ENCODE measurements at places on chromosomes 1 and 21. TPM values are rescaled to one million over a fixed set of nuclear protein-coding genes. Genes with fewer than 3 reads are reported as not detected.

SELP gene
- total RNA-seq, result 23.8 TPM

PRAMEF6 gene
- total RNA-seq, result not detected

NHLH2 gene
- total RNA-seq, result not detected

CYP4A22 gene
- 0.10 TPM for total RNA-seq

- DNase-seq, result no peak
Observed at GRCh38 chr21:25857308-25858074, 122.7 kb downstream of the GABPA start.

DNA sequence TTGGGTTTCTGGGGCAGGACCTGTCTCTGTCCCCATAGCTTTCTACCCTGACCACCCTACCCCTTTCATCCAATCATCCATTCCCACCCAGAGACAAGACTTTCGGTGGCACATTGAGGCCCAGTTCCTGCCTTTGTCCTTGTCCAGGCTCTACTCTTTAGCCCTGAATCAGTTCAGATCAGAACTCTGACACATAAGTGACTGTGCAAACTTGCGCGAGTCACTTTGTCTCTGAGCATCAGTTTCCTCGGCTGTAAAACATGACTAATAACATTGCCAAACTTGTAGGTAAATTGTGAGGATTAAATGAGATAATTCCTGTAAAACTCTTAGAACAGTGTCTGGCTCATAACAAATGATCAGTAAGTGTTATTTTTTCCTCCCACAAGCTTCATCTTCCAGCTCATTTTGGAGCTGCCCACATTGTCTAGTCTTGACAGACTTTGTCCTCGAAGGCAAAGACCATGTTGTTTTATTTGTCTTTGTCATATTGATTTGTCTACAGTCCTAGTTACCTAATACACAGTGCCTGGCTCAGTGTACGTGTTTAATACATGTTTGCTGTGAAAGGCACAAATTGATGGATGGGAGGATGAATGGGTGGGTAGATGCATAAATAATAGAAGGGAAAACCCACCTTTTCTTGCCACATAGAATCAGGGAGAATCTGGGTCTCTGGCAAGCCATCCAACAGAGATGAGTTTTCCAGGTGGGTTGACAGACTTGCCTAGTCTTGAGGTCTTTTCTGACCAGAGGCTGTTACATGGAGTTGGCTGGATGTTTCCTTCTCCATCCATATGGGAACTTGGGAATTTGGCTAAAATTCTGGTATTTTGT lies 262.9 kb downstream of the OMA1 start:
- DNase-seq, result no peak

DNA sequence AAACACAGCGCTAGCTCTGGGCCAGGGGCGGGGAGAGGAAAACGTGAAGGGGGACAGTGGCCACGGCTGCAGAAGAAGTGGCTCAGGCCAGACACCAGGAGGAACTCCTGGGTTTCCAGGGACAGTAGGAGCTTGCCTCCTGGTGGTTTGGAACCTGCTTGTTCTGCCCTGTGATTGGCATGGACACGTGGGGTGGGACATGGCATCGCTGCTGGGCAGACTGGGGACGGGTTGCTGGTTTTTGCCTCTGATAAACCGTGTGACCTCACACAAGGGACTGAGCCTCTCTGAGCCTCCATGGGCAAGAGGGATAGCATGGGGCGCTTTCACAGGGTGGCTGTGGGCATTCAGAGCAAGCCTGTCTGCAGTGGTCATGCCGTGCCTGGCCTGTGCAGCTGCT lies 7.5 kb upstream of the PLCH2 start:
- DNase-seq, result no peak

DNA sequence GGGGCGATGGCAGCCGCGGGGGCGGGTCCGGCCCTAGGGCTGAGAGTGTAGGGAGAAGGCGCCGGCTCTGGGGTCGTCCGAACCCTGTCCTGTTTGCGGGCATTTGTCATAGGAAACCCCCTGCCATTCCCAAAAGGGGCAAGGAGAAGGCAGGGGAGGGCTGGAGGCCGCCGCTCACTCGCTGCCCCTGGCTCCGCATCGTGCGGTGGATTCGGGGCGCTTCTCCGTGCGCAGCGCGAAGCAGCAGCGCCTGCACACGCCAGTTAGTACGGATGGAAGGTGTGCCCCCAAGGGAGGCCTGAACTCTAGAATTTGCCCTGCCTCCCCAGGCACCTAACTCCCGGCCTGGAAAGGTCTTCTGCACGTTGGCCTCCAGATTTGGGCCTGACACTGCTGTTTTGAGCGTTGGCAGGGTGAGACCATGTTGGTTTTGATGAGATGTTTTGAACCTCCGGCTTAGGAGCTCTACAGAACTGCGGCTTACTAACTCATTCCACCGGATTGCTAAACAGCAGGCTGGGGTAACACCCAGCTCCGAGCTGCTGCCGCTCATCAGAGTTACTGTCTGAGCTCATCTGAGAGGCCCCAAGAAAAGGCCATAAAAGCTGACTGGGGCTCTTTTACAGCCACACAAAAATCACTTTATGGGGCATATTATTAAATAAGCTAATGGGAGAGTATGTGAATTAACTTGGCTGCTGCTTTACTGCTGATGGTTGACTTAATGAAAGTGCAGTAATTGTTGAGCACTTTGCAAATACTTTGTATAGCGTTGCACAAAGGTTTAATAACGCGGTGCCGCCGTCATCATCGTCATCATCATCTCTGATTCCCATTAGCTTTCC lies 987 bp downstream of the GPR137B start:
- no peak for DNase-seq

- DNase-seq, result no peak
Observed at GRCh38 chr1:164958982-164959768, 397.3 kb downstream of the LMX1A start.

DNA sequence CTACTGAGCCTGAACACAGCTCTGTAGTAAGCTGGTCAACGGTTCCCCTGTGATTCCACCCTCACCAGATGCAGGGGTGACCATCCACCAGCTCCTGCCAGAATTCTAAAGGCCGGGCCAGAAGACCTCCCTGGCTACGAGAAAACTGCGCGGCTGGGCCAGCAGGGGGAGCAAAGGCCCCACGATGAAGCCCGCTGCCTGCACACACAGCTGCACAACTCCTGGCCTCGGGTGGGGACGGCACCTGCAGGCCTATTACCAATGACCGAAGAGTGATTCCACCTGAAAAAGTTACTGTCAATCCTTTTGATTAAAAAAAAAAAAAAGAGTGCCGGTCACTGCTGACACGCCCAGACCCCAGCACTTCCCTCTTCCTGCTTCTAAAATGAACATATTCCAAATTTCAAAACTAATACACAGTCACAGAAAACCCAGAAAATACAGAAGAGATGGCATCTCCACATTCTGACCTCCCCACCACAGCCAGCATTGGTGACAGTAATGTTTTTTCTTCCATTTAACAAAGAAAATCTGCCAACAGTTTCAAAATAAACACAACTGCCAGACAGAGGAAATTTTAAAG lies 49.8 kb upstream of the RIPK4 start:
- DNase-seq, result no peak

- DNase-seq, result no peak
Observed at GRCh38 chr21:39096754-39097153, 86.5 kb downstream of the PSMG1 start.

DNA sequence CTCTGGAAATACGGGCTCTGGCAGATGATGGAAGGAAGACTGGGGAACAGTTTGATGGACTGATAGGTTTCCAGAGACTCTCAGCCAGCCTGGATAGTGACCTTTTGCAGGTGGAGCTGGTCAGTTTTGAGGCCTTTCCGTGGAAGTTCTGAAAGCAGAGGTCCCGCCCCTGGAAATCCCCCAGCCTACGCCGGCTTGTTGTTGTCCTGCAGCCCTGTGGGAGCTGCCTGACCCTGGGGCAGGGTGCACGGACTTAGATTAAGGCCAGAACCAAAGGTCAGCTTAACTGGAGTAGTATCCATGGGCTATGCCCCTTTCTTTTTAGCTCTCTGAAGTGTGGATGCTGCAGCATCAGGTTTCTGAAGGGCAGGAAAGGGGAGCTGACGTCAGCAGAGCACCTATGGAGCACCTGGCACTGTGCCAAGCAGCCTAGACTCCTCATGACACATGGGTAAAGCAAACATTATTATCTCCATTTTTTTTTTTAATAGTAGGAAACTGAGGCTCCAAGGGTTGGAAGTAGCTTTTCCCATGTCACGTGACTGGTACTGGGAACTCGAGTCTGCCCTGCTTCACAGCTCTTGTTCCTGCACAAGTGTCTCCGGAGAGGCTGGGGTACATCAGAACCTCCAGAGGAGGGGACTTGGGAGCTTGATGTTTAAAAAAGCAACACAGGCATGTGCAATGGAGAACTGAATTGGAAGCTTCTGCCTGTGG lies 38.5 kb downstream of the IER5 start:
- no peak for DNase-seq

DNA sequence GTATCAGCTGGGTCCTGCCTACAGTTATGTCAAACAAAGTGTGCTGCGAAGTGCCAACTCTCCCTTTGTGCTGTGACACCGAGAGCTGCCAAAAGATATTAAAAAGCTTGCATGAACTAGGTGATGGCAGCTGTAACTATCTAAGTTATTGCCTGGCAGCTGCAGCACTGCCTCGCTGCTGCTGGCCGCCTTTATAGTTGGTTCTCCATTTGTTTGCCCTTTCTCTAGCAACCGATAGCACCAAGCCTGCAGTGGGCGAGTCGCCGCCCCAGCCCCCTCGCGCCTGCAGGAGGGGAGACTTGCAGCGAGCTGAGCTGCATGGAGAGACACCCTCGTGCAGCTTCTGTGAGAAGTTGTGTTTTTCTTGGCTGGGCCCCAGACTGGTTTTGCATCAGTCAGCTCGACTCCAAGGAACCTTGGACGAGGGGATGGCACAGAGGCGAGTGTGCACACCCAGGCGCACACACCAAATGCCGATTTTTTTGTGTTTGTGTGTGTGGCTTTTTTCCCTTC lies 330.6 kb downstream of the RPS6KC1 start:
- no peak for DNase-seq

DNA sequence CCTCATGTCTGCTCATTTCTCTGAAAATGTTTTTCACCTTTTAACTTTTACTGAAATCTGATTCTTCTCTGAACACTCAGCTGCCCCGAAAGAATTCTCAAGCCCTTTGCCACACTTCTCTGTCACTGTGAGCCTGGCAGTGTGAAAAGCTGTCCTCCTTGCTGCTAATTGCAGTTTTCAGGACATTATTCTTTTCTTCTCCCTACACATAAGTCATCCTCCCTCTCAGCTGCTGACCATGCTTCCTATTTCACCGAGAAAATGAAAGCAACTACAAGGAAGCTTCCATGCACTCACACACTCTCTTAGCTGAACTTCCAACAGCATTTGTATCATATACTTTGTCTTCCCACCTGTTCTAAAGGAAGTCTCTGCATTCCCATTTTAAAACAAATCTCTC lies 15.8 kb downstream of the OLFM3 start:
- no peak for DNase-seq

- no peak for DNase-seq
Observed at GRCh38 chr1:224675590-224675989, 59.5 kb downstream of the CNIH3 start.

DNA sequence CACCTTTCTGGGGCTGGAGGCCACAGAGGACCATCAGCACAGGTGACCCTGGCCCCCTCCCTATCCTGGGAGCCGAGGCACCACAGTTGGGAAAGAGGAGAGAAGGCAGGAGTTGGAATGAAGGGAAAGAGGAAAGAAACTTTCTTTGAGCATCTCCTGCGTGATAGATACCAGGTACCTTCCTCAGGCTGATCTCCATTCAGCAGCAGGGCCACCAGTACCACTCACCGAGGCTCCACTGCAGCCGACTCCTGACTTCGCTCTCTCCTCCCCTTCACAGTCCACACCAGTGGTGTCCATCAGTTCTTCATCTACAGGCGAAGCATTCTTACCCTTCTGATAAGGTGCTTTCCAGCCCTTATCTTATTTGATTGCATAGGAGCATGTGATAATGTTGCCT lies 55.3 kb downstream of the LGR6 start:
- peak; percentile 19 for DNase-seq

DNA sequence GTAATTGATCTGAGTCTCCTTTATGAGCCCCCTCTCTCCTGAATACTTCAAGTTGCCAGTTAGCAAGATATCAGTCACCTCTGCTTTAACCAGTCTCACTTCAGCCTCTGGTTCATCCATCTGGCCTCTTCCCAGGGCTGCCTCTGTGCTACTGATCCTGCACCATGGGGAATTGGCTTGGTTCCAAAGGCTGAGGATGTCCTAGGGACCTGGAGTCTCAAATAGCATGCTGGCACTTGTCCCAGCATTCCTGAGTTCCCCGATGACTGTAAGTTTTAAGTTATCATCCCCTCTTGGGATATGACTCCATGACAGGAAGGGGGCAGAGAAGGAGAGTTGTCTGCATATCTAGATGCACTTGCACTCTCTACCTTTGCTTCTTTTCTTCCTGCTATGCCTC lies 252.0 kb downstream of the PTBP2 start:
- no peak for DNase-seq

DNA sequence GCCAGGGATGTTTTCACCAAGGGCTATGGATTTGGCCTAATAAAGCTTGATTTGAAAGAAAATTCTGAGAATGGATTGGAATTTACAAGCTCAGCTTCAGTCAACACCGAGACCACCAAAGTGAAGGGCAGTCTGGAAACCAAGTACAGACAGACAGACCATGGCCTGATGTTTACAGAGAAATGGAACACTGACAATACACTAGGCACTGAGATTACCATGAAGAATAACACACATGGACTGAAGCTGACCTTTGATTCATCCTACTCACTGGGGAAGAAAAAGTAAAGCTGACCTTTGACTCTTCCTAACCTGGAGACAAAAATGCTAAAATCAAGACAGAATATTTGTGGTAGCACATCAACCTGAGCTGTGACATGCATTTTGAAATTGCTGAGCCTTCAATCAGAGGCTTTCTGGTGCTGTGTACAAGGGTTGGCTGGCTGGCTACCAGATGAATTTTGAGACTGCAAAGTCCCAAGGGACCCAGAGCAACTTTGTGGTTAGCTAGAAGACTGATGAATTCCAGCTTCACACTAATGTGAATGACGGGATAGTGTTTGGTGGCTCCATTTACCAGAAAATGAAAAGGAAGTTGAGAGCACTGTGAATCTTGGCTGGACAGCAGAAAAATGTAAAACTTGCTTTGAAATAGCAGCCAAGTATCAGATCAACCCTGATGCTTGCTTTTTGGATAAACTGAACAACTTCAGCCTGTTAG lies 190.4 kb upstream of the KCTD3 start:
- DNase-seq, result no peak

DNA sequence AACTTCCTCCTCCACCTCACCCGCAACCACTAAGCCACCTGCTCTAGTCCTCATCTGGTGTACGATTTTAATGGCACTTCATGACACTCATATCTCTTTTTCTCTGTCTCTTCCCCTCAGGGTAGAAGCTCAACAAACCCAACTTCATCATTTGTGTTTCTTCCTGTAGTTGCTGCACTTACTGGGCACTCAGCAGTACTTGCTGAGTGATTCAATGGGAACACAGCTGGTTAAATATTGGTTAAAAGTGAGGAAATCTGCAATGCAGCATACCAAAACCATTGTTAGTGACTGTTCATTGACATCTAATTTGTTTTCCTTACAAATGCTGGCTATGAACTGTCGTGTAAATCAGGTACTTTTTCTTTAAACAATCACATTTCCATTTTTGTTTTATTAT lies 541.1 kb upstream of the PRMT6 start:
- no peak for DNase-seq

DNA sequence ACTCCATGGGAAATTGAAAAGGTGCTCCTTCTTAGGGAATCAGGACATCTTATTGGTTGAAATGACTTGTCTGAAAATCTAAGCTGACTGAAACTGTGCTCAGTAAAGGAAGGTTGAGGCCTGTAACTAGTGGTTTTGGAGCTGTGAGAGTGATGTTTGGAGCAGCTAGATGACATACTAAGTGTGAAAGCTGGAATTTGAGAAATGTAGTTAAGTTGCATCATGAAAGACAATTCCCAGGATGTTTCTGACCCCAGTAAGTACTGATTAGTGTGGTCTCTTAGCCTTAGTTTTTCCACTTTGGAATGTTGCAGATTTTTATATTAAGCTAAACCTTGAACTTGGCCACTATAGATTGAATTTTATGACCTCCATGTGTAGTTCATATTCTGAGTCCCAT lies 154.9 kb downstream of the PAPPA2 start:
- DNase-seq, result no peak

Data from posterior vena cava (tissue), 2 donors.